ENCODE measurements at places on chromosomes 13 and 19.

DNA sequence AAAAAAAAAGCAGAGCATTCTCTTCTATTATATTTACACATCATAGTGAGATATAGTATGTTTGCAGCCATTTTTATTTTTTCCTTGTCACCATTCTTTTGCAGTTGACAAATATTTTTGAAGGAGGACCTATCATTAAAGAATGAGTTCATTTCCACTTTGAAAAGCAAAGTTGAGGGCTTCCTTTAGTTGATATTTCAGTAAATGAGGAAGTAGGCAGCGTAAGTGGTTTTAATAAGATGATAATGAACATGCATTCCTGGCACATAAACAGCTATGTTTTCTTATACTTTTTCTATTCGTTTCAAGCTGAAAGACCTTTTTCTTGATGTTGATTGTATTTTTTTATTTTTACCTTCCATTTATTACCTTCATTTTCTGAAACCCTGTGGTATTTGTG, 66.2 kb downstream of the ZMYM2 start:
- DNase-seq = no peak

DNA sequence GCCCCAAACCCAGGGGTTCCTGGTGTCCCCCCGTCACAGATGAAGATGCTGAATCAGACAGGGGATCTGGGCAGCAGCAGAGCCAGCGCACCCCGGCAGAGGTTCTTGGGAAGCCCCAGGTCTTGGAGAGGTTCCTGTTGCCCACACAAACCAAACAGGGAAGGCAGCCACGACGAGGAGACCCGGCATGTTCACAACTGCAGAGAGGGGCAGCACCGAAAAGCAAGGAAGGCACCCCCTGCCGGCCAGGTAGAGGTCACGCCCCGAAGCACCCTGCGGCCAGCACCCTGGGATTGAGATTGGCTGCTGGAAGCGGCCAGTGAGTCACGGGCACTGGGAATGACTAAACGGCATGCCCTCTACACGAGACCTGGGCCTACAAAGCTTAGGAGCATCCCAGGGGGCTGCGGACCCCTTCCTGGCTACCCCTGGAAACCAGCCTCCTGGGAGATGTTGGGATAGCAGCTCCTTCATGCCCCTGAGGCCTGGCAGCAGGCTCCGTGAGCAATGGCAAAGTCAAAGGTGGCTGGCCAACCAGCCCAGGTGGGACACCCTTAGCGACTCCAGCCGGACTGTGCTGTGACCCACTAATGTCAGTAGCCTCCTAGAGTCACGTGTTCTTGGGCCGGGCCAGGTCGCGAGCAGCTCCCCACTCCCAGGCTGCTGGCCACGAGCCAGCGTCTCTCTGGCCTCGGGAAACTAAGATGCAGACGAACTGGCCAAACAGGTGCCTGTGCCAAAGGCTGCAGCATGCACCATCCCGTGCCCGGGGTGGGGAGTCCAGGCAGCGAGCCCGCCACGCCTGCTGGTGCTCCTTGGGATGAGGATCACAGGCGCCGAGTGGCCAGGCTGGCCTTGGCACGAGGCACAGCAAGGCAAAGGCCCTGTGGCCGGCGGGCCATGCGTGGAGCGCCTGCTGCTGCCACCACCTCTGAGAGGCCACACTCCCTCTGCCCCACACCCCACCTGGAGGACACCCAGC, 43.2 kb downstream of the MLLT1 start:
- no peak for DNase-seq

GRCh38 chr13:31887286-31887685, 144.3 kb upstream of the FRY start:
- no peak for DNase-seq

DNA sequence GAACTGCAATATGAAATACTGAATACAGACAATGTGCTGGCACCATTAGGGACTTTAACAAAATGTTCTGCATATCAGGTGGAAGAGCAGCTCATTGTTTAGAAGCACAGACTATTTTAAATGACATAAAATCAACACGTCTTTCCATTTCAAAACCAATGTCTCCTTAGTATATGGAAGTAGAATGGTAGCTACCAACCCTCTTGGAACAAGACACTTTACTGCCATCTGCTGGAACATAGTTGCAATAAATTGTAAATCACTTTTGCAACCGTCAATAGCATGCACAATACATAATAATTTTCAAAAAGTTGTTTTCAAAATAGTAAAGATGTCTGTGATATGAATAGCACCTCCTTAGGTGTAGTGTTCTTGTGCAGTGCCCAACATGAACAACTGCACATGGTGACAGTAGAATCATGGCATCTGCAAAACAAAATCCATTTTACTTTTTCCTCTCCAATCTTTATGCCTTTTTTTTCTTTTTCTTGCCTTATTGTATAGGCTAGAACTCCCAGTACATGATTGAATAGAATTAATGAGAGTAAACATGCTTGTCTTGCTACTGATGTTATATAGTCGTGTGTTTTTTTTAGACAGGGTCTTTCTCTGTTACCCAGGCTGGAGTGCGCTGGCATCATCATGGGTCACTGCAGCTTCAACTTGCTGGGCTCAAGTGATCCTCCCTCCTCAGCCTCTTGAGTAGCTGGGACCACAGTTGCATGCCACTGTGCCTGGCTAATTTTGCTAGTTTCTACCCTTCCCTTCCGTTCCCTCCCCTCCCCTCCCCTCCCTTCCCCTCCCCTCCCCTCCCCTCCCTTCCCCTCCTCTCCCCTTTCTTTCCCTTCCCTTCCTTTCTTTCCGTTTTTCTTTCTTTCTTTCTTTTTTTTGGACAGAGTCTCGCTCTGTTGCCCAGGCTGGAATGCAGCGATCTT, 7.8 kb upstream of the LYPD5 start:
- DNase-seq = no peak

- DNase-seq = no peak
Measured at GRCh38 chr13:48979892-48980291, 4.2 kb downstream of the FNDC3A start.

DNA sequence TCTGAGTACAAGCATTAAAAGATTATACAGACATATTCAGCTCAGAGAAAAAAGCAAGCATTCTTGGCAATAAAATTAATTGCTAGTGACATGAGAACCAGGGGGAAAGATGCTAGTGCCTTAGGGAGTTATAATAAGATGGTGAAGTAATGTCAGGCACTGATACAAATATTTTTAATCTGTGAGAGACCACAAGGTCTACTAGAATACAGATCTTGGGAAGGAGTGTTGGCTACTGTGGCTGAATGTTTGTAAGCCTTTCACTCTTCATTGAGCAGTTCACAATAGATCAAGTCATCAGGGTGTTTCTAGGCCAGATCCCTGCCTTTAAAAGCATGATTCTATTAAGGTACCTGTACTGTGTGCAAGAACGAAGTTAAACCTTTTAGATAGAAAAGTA, 16.4 kb downstream of the FREM2 start:
- DNase-seq = no peak

Measured in activated B cell treated with CpG ODN at 0.5 μM for 24 hours (primary cell).